Left kidney (tissue), 8 donors: ENCODE measurements at places on chromosomes 12 and 14.

DNA sequence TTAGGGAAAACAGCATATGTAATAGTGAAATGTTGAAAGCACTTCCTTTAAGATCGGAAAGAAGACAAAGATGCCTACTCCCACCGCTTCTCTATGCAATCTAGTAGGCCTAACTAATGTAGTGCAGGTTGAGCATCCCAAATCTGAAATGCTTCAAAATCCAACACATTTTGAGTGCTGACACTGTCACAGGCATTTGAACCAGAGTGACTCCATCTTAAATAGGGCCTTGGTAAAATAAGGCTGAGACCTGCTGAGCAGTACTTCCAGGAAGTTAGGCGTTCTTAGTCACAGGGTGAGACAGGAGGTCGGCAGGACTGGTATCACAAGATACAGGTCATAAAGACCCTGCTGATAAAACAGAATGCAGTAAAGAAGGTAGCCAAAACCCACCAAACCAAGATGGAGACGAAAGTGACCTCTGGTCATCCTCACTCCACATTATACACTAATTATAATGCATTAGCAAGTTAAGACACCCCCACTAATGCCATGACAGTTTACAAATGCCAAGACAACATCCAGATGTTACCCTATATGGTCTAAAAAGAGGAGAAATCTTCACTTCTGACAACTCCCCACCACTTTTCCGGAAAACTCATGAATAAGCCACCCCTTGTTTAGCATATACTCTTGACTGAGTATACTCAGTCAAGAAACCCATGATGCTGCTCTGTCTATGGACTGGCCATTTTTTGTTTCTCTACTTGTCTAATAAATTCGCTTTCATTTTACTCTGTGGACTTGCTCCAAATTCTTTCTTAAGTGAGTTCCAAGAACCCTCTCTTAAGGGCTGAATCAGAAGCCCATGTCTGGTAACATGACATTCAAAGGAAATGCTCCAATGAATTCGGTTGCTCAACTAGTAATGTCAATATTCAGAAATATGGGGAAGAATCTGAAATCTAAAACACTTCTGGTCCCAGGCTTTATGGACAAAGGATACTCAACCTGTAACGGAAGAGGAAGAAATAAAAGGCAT is 47.1 kb upstream of the MTERF2 start:
- no peak for DNase-seq

DNA sequence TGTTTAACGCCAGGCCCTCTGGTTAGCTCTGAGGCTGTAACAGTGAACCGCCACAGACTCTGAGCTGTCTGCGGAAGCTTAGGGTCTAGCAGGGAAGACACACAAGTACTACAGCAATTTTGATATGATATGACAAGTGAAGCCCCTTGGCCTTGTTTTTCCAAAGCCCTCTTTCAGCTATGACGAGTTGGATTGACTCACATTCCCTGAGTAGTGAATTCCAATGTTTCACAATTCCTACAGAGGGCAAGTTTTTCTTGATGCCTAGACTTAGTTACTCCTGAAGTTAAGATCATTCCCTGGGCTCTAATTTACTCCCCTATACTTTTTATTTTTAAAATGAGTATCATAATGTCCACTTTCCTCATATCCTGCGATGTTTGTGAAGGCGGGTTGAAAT is 53.3 kb upstream of the CISTR start:
- DNase-seq: no peak

GRCh38 chr12:58424735-58425392 is 483.5 kb downstream of the ATP23 start:
- DNase-seq: no peak

DNA sequence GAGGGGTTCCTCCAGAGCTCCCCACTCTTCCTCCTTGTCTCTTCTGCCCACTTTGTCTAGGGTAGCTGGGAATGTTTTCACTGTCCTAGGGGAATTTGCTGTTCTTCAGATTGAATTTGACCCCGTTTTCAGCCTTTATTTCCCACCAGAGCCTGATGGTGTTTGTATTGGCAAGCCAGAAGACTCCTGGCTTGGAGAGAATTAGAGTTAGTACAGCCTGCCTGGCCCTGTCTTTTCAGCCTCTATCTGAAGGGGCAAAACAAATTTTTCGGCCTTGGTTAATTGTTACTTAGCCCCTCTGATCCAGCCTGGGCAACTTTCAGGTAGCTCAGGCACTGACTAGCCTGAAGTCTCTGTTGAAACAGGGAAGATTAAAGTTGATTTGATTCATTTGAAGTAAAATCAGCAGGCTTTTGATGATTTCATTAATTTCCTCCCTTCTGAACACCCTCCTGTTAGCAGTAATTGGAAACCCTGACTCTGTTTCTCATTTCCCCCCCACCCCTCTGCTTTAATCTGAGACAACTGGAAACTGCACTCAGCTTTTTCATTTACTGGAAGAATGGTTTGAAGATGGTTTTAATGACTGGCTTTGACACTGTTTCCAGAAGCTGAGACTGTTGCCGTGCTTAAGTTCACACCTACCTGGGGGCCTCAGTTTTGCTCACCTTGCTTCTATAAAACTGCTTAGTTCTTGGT is 63.3 kb downstream of the SUSD6 start:
- DNase-seq: no peak

DNA sequence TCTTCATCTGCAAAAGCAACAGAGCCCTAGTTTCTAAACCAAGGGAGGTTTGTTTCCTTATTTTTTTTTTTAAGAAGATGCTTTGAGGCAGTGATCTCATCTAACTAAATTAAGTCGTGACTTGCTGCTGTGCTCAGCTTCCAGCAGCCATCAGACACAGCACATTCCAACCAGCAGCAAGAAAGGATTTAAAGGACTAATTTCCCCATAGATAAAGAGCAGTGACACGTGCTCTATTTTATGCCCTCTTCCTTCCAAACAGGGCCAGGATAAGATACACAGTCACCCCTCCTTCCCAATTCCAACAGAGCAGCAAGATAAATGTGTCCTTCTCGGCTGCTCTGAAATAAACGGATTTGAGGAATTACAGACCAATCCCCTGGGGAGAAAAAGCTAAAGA is 81.7 kb downstream of the PRKAB1 start:
- DNase-seq: no peak

DNA sequence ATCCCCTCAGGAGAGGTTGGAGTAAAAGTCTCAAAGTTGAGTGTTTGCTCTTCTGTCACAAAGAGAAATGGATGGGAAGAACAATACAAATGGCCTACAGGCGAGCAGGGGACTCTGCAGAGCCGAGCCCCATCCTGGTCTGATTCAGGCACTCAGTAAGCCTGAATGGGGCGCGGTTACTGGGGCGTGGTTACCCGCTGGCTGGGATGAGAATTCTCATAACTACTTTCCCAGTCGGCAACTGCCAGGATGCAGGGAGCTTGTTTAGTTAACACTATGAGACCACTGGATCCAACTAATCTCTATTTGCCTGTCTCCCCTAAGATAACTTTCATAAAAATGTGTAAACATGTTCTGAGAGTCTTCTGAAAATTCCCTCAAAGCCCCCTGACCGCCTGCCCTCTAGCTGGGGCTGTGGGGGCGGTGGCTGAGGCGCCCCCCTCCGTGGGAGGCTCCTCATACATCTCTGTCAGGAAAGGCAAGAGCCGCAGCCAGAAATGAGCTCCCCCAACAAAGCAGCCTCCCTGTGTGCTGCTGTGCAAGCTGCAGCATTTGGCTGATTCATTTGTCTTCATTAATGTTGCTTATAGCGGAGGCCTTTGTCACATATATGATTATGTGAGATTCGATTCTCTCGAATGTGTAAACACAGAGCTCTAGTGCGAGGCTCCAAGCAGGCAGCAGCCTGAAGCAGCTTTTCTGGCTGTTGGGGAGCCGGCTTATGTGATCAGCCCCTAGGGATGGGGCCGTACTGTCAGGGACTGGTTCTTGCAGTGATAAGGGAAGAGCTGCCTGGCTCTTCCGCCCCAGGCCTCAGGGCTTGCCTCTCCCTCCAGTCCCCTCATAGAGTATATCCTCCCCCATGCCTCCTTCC is 126.1 kb upstream of the ARHGAP5 start:
- peak; percentile 69 for DNase-seq

- DNase-seq: peak; percentile 80
Observed at GRCh38 chr14:22598099-22598895, at the start of gene ABHD4. ABHD4 (plus strand) TSS chr14:22598300; CDS start chr14:22598307, 7 bp downstream.

GRCh38 chr12:113551563-113551962 is 79.9 kb upstream of the LHX5 start:
- DNase-seq: no peak

DNA sequence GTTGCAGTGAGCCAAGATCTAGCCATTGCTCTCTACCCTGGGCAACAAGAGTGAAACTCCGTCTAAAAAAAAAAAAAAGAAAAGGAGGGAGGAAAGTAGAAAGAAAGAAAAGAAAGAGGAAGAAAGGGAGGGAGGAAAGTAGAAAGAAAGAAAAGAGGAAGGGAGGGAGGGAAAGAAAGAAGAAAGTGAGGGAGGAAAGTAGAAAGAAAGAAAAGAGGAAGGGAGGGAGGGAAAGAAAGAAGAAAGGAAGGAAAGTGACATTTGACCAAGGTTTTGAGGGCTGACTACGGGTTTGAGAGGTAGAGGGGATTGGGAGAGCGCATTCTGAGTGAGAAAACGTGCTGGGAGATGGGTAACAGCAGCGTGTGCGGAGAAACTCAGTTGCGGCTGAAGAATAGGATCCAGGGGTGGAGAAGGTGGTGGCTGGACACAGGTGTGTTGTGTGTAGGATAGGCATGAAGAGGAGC is 521 bp upstream of the PAPLN start:
- DNase-seq: no peak

DNA sequence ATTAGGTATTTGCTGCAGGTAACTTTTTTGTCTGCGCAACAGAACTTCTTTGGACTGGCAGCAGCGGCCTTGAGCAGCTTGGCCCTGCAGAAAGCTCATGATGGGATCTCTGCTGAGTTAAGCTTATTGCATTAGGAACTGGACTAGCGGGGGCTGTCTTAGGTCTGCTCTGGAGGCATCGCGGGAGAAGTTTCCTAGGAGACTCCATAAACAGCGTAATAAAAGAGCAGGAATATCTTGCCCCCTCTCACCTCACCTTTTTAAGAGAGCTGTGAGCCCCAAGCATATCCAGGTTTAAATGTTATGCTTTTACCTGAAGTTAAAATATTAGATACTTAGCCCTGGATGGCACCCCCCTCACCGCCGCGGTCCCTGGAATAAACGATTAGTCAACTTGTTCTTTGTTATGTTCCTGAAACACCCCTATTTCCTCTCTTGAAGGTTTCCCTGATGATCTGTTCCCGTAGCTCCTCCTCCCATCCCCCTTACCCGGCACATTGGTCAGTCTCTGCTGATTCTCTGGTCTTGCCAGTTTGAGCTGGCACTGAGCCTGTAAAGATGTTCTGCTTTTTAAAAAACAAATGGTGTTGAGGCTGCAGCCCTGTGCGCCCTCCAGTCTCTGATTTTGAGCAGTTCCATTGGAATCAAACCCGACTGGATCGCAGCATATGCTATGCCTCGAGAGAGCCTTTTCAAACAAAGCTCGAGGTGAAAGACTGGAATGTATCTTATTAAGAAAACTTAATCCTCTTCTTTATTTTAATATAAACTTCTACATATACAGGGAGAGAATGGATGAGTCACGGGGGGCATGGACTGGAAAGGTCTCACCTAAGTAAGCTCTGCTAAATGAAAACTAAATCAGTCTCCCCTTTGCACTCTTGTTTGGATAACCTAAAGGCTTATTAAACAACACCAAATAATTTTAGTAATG is 1.9 kb downstream of the MLXIP start:
- DNase-seq: no peak

DNA sequence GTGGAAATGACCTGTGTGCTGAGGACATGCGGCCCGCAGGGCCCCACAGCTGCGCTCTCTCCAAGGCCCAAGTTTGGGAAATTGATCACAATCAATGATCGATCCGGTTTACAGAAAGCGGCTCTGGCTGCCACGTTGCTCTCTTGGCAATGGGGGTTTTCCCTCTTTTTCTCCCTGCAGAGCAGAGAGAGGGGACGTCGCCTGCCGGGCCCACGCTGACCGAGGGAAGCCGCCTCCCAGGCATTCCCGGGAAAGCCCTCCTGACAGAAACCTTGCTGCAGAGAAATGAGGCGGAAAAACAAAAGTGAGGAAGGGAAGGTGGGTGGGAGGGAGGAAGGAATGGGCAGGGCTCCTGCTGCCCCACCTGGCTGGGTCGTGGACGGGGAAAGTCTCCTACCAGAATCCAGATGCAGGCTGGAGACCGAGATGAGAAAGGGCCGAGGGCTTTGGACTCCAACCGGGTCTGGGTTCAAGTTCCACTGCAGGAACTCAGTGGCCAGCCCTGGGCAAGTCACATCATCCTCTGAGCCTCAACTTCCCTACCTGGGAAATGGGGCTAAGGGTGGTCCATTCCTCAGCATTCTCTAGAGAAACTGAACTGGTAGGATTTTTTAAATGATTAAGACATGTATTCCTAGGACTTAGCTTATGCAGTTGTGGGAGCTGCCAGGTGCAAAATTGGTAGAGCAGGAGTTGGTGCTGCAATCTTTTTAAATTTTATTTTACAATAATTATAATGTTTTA is 75.5 kb downstream of the PHETA1 start:
- DNase-seq: no peak

DNA sequence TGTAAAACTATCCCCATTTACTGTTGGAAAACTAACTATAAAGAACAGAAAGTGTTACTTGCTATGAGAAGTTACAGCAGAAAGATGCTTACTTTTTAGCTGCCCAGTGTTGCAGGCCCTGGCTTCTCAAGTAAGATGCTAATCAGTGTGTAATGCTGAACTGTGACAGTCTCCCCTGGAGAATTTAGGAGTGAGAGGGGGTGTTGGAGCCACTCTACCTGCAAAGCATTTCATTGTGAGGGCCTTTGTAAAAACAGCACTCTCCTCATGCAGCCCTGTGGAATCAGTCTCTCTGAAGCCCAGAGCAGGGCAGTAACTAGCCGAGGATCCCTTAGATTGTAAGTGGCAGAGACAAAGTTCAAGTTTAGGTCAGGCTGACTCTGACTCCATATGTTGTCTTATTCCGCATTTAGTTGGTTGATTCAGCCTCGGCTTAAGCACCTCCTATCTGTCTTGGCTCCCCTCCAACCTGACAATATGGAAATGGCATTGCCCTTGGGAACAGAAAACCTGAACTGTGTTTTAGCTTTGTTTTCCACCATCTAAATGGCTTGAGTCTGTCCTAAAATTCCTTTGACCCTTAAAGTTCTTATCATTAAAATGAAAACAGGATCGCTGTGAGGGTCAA is 141.3 kb downstream of the PRKCH start:
- DNase-seq: no peak

- DNase-seq: no peak
Observed at GRCh38 chr12:118589162-118589561, 212.8 kb downstream of the SUDS3 start.

- DNase-seq: peak; percentile 81
Observed at GRCh38 chr12:109432842-109433304, 44.2 kb downstream of the KCTD10 start.

GRCh38 chr12:105548626-105549025 is 218.1 kb downstream of the C12orf75 start:
- no peak for DNase-seq

- DNase-seq: no peak
Observed at GRCh38 chr12:106051853-106052531, 86.8 kb downstream of the NUAK1 start.

GRCh38 chr12:105985383-105985782 is 153.4 kb downstream of the NUAK1 start:
- DNase-seq: no peak

DNA sequence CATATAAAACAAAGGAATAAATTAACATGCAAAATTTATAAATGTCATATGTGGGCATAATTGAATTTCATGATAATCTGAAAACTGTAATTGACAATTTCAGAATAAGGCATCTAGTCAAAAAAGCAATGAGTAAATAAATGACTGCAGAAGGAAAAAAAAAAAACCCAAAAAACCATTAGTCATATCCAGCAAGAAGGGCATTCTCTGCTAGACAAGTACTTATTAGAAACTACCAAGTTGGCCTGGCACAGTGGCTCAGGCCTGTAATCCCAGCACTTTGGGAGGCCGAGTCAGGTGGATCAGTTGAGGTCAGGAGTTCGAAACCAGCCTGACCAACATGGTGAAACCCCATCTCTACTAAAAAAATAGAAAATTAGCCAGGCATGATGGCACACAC is 17.5 kb downstream of the ZCRB1 start:
- no peak for DNase-seq
